ENCODE measurements at places on chromosomes 7 and 10. TPM values are rescaled to one million over a fixed set of nuclear protein-coding genes. Genes with fewer than 3 reads are reported as not detected.

GPRIN2 gene
- total RNA-seq, result 0.24 TPM

LIPF gene
- 0.14 TPM for total RNA-seq

SVIL gene
- 11.5 TPM for total RNA-seq

GRM3 gene
- total RNA-seq, result 0.05 TPM

SDK1 gene
- 3.2 TPM for total RNA-seq

CPXM2 gene
- total RNA-seq, result 5.8 TPM

SH2D4B gene
- 0.09 TPM for total RNA-seq

BMPR1A gene
- 10.4 TPM for total RNA-seq

PRLHR gene
- total RNA-seq, result 0.05 TPM

CDK14 gene
- 9.0 TPM for total RNA-seq

ARHGEF35 gene
- 1.3 TPM for total RNA-seq

PRTFDC1 gene
- total RNA-seq, result 9.1 TPM

ZNF679 gene
- total RNA-seq, result not detected

KLF14 gene
- total RNA-seq, result 0.05 TPM

HOXA6 gene
- 0.33 TPM for total RNA-seq

ADAM8 gene
- total RNA-seq, result 8.3 TPM

FAM241B gene
- 1.0 TPM for total RNA-seq

COBL gene
- 0.66 TPM for total RNA-seq

PPP1R9A gene
- 2.2 TPM for total RNA-seq

FBXL13 gene
- total RNA-seq, result 3.8 TPM

SMO gene
- total RNA-seq, result 11.7 TPM

NME8 gene
- total RNA-seq, result 1.0 TPM

TMEM72 gene
- total RNA-seq, result 0.05 TPM

AGR2 gene
- total RNA-seq, result 1.7 TPM

AP5Z1 gene
- 19.2 TPM for total RNA-seq

CLCN1 gene
- 0.09 TPM for total RNA-seq

FOXP2 gene
- total RNA-seq, result 0.19 TPM

WNT8B gene
- total RNA-seq, result 0.14 TPM

ERVW-1 gene
- total RNA-seq, result not detected

CHAT gene
- total RNA-seq, result 0.09 TPM

NEUROD6 gene
- not detected for total RNA-seq

TAS2R41 gene
- total RNA-seq, result 0.24 TPM

WIPF3 gene
- total RNA-seq, result 0.14 TPM

ZCCHC24 gene
- total RNA-seq, result 1.2 TPM

CTTNBP2 gene
- 0.94 TPM for total RNA-seq

LIPA gene
- total RNA-seq, result 45.9 TPM

RTKN2 gene
- 5.0 TPM for total RNA-seq

EIF3A gene
- total RNA-seq, result 67.8 TPM

ACSL5 gene
- 13.0 TPM for total RNA-seq

RBM17 gene
- 59.1 TPM for total RNA-seq

ADCY1 gene
- total RNA-seq, result 0.38 TPM

PTPRN2 gene
- 1.7 TPM for total RNA-seq
